ENCODE measurements at places on chromosomes 7 and 10.

GRCh38 chr10:98673171-98673782, 226.5 kb upstream of the HPS1 start:
- no peak for DNase-seq

DNA sequence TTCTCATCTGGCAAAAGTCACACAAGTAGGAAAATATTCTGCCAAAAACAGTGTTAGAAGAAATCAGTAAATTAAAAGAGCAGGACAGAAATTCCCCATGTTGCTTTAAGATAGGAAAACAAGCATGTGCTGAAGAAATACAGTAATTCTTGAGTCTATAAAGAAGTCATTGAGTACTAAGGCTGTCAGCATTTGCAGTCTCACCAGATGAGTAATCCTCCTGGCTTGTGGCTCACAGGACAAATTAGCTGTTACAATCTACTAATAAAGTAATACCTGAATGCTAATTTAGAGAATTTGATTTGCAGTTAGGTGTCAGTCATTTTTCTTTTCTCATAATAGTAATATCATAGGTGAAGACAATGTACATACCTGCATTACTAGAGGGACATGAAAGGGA, 1158.9 kb upstream of the CELF2 start:
- no peak for DNase-seq

- DNase-seq = no peak
Observed at GRCh38 chr7:98992076-98992475, 113.7 kb downstream of the TRRAP start.

- DNase-seq = no peak
Observed at GRCh38 chr7:85290269-85290668, 103.4 kb upstream of the SEMA3D start.

GRCh38 chr7:103071000-103071399, 3.6 kb downstream of the FBXL13 start:
- no peak for DNase-seq

DNA sequence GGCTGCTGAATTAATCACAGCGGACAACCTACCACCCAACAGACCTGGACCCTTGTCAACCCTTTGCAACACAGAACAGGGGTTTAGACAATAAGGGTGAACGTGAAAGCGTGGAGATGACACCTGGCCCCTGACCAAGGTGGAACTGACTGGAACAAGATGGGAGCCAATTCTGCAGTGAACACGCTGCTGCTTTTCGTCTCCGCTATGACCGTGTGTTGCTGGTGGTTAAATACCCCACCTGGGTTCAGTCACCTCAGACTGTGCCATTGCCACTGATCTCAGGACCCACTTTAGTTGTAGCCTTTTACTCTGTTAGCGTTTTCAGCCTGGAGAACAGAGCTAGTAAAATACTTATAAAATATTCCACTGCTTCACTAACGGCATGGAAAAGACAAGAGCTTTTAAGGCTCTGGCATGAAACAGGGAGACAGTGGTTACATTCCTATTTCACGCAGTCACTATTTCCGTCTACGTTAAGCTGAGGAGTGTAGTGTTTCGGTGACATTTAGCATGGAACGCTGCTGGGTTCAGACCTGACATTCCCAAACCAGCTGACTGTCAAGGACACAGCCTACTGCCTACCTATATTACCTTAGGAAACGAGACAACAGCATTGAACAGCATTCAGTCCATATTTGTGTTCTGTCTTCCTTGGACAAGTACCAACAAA, 119.5 kb upstream of the PRSS1 start:
- DNase-seq = no peak

- DNase-seq = no peak
Observed at GRCh38 chr10:129945941-129946760, 17.9 kb downstream of the EBF3 start.

- no peak for DNase-seq
Observed at GRCh38 chr10:132665946-132666704, 119.8 kb downstream of the NKX6-2 start.

GRCh38 chr10:131453721-131454634, 142.5 kb upstream of the TCERG1L start:
- no peak for DNase-seq

DNA sequence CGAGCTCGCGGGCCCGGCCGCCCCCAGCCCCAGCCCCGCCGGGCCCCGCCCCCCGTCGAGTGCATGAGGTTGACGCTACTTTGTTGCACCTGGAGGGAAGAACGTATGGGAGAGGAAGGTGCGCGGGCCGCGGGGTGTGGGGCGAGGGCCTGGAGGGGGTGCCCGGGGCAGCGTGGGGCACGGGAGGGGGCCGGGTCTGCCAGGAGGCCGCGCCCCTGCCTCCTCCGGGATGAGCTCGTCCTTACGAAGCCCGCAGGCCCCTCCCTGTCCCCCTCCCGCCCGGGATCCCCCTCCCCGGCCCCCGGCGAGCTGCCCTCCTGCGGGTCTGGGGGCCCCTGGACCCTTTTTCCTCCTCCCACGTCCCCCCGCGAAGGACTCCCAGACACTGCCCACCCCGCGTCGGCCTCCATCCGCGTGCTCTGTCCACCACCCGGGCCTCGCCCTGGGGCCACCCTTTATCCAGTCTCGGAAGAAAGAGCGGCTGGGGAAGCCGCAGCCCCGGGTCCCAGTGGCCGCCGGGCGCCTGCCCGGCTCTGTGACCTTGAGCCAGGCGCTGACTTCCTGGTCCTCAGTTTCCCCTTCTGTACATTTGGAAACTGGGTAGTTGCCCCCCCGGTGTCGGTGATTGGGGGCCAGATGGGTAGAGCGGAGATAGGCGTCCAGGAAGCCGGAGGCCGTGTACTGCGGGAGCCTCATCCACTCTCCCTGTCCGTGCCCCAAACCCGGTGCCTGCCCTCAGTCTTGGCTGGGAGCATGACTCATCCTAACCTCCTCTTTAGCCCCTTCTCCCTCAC, 521 bp downstream of the LIMK1 start:
- DNase-seq = no peak

- DNase-seq = no peak
Observed at GRCh38 chr10:70890917-70891431, 2.6 kb upstream of the PCBD1 start.

- DNase-seq = no peak
Observed at GRCh38 chr7:101739775-101740398, 77.5 kb upstream of the CUX1 start.

GRCh38 chr7:139820089-139820488, 9.0 kb upstream of the TBXAS1 start:
- no peak for DNase-seq

GRCh38 chr10:112279433-112279832, 3.8 kb upstream of the TECTB start:
- no peak for DNase-seq

- DNase-seq = no peak
Observed at GRCh38 chr10:89207801-89208551, 859 bp upstream of the CH25H start.

DNA sequence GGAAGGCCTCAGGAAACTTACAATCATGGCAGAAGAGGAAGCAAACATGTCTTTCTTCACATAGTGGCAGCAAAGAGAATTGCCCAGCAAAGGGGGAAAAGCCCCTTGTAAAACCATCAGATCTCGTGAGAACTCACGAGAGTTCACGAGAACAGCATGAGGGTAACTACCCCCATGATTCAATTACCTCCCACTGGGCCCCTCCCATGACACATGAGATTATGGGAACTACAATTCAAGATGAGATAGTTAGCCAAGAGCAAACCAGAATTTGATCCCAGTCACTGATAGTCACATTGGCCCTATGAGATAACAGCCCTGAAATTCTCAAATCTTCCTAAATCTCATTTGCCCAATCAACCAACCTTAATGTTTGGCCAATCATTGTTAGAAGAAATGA, 18.2 kb upstream of the ITPRID1 start:
- no peak for DNase-seq

DNA sequence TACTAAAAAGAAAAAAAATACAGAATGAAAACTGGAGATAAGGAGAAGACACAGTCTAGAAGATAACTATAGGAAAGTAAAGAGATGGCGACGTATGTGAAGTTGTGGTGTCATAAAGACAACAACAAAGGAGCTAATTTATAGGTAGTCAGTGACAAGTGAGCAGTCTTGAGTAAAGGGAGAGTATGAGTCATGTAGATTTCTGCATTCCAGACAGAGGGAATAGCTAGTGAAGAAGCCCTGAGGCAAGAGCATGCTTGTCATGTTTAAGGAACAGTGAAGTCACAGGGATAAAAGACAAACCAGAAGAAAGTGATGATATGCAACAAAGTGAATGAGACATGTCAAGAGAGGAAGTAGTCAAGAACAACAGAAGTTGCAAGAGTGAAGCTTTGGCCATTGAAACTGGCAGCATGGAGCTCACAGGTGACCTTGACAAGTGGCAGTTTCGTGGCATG, 2.3 kb upstream of the MIOS start:
- DNase-seq = no peak

DNA sequence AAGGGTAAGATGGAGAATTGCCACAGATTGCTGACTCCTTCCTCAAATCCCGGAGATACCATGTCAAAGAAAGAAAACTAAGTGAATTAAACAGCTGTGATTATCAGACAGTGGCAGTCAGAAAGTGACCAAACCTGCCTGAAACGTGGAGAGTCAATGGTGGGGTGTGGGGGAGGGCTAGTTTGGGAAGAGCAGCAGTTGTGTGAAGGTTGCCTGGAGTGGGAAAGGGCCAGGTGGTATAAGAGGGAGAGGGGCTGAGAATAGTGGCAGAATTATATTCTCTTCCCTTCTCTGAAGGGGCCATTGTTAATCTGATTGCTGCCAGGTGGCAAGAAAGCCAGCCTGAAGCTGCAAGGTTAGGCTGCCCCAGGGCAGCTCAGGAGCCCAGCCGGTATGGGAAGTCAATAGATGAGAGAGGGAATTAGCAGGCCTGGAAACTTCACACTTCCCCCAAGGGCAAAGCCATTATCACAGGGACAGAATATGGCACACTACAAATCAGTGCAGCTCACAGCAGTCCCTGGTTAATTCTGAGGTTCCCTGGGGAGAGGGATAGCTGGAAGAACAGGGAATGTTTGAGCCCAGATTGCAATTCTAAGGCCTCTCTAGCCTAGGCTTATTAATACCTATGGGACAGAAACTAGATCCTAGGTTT, 83.9 kb upstream of the ITGB1 start:
- no peak for DNase-seq

DNA sequence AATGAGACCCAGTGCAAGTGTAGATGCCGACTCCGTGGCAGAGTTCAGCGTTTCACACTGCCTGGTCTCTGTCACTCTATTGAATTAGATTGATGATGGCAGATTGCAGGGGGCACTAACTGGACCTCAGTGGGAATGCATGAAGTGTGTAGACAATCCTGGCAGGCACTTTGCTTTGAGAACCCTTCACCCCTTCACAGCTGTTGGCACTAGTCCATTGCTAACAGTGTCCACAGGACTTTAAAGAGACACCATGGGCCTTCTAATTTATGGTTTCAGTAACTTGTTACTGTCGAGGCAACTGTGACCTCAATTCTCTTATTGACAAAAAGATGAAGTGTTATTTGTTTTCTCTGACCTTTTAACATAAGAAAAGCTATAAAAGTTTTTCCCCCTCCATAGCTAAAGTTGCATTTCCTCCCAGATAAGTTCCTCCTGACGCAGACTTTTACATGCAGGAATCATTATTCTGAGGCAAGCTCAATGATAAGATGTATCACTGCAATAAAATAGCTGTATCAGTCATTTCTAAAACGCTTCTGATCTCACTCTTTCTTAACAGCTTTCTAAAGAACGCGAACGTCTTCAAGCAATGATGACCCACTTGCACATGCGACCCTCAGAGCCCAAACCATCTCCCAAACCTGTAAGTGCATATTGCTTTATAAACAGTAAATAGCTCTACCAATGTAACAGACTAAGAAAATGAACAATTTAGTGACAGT, 238.9 kb downstream of the FOXP2 start:
- no peak for DNase-seq

DNA sequence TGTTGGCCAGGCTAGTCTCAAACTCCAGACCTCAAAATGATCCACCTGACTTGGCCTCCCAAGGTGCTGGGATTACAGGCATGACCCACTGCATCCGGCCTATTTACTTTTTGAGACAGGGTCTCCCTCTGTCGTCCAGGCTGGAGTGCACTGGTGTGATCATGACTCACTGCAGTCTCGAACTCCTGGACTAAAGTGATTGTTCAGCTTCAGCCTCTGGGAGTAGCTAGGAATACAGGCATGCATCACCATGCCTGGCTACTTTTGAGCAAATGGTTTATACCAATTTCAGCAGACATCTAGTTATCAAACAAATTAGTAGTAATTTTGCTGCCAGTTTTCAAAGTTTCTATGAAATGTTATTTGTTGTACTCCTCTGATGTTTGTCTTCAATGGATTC, 2.2 kb upstream of the WAC start:
- no peak for DNase-seq

Data from GOT3 (cell line).